Fibroblast of lung (primary cell): ENCODE measurements at places on chromosomes 13 and 19.

GRCh38 chr13:89737051-89737450, 1610.4 kb upstream of the MIR17HG start:
- no peak for DNase-seq

DNA sequence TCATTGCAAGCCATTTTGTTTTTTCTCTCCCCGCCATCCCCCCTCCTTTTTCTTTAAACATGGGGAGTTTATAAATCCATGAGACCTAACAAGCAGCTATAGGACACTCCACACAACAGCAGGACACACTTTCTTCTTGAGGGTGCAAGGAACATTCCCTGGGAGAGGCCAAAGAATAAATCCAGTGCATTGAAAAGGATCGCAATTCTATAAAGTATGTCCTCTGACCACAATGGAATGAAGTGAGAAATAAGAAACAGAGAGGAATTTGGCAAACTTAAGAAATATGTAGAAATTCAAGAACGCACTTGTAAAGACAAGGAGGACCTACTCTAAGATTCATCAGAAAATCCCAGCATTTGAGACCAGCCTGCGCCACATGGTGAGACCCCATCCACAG, 11.9 kb downstream of the KLF2 start:
- DNase-seq: peak; percentile 56

DNA sequence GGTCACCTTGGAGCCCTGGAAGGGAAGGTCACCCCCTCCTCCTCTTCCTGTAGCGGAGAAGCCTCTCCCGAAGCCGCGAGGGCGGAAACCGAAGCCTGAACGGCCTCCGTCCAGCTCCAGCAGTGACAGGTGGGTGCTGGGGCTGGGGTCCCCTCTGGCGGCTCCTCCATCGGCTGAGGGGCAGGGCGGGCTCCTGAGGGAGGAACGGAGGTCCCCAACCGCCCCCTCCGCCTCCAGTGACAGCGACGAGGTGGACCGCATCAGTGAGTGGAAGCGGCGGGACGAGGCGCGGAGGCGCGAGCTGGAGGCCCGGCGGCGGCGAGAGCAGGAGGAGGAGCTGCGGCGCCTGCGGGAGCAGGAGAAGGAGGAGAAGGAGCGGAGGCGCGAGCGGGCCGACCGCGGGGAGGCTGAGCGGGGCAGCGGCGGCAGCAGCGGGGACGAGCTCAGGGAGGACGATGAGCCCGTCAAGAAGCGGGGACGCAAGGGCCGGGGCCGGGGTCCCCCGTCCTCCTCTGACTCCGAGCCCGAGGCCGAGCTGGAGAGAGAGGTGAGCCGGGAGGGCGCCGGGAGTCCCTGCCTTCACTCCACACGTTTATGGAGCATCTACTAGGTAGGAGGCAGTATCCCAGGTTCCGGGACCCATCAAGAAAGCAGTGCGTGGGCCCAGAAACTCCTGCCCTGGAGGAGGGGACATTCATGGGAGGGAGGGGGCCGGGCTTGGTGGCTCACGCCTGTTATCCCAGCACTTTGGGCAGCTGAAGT, 22.0 kb downstream of the HDGFL2 start:
- no peak for DNase-seq

- no peak for DNase-seq
Observed at GRCh38 chr13:38202740-38203139, 146.9 kb upstream of the UFM1 start.

DNA sequence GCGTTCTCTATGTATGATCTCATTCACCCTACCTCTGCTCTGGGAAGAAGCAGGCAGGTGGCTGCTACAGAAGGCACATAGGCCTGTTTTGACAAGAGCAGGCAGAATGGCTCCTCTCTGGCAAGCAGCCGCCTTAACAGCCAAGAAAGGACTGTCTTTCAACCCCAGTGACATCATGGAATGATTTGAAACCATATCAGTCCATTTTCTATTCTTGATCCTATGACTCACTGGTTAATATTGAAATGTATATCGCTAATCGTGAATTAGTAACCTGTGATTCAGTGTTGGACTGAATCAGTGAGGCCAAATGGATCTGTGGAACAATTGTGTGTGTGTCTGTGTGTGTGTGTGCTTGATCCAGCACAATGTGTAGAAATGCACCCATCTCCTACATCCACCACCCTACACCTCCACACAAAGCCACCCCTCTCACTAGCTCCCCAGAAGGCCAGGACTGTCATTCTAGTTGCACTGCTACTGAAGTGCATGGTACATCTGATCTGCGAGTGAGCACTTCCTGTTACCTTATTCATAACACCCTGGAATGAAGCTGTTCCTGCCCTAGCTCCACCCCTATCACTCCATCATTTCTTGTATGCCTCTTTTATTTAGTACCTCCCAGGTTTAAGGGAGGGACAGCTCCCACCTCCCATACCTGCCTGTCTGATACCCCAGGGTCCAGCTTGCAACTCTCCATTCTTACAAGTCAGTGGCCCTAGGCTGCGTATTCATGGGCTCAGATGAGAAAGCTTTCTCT, 460.0 kb downstream of the FOXO1 start:
- DNase-seq: peak; percentile 47

DNA sequence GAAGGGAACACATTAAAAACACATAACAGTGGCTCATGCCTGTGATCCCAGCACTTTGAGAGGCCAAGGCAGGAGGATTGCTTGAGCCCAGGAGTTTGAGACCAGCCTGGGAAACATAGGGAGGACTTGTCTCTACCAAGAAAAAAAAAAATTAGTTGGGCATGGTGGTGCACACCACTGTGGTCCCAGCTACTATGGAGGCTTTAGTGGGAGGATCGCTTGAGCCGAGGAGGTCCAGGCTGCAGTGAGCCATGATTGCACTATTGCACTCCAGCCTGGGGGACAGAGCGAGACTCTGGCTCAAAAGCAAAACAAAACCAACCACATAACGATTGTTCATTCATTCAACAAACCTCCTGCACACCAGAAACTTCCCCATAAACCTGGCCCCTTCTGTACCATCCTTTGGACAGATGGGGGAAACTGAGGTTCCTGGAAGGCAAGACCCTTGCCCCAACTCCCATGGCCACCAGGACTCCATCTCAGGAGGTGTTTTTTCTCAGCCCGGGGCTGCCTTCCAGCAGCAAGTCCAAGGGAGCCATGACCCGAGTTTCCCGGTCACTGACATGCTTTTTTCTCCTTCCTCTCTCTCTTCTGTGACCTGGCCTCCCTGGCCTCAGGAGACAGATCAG, 4.3 kb downstream of the FOSB start:
- DNase-seq: no peak

DNA sequence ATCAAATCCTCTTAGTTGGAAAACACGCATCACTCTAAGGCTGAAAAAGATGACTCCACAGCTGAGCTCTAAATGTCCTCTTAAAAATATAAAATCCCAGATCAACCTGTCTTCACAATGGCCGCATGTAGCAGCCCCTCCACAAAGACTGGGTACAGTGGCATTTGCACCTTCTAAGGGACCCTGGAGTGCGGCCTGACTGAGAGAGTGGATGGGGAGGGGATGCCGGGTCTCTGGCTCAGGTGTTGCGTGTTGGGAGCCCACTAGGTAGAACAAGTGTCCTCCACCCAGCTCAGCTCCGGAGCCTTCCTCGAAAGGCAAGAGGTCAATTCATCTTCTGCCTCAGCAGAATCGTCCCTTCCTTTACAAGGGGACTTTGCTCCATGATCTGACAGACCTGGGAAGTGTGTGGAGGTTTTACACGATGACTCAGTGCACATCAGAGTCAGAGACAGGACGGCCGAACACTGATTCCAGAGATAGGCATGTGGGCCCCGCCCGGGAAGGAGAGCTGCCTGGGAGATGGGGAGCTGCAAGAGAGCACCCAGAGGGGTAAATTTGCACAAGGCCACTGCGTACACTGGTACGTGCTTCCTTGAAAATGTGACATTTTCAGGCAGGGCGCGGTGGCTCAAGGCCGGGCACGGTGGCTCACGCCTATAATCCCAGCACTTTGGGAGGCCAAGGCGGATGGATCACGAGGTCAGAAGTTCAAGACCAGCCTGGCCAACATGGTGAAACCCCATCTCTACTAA, 23.5 kb upstream of the SLC15A1 start:
- DNase-seq: peak; percentile 82

DNA sequence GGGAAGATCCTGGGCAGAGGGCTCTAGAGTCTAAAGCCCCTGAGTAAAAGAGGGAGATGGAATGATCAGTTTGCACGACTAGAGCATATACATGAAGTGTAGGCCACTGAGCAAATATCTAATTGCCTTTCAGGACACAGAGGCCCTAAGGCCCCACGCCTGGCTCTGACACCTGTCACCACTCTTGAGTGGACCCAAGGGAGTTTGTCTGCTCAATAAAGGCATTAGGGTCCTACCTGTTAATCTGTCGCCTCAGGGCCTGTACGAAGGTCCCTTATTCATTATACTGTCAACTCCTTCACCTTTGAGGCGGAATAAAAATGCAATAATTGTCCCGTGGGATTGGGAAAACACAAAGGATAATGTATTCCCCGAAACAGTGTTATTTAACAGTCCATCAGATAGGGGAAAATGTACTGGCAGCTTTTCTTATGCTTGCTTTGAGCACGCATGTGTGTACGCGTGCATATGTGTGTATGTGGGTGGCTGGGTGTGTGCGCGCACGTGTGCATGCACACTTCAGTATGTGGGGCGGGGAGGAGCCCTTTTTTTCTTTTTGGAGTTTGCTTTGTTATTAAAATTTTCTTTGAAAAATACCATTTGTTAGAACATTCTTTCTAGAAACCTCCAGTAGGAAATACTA, 161.8 kb upstream of the SERP2 start:
- DNase-seq: no peak

DNA sequence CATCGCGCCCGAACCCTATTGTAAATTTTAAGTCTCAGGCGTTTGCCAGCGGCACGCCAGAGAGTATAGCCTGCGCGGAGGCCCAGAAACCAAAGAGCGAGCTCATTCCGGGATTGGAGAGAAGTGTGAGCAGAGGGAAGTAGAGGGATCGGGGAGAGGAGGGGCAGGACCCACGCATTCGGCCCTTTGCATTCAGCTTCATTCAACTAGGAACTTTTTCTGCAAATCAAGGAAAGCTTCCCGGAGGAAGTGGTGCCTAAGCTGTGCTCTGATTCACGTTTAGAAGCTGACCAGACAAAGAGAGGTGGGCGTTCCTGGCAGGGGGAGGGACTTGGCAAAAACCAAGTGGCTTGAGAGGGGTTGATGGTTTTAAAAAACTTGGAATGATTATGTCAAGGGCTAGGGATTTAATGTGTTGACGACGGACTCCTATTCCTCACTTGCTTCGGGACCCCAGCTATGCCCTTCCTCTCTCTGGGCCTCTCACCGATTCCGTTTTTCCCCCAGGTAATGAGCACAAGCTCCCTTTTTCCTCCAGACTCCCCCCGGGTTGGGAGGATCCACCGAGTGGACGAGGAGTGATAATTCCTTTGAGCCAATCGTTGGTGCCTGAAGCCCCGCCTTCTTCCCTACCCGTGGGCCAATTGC, 811 bp upstream of the PRMT1 start:
- peak; percentile 93 for DNase-seq
